Activated naive CD4-positive, alpha-beta T cell (primary cell): ENCODE measurements at places on chromosomes 16 and 17.

DNA sequence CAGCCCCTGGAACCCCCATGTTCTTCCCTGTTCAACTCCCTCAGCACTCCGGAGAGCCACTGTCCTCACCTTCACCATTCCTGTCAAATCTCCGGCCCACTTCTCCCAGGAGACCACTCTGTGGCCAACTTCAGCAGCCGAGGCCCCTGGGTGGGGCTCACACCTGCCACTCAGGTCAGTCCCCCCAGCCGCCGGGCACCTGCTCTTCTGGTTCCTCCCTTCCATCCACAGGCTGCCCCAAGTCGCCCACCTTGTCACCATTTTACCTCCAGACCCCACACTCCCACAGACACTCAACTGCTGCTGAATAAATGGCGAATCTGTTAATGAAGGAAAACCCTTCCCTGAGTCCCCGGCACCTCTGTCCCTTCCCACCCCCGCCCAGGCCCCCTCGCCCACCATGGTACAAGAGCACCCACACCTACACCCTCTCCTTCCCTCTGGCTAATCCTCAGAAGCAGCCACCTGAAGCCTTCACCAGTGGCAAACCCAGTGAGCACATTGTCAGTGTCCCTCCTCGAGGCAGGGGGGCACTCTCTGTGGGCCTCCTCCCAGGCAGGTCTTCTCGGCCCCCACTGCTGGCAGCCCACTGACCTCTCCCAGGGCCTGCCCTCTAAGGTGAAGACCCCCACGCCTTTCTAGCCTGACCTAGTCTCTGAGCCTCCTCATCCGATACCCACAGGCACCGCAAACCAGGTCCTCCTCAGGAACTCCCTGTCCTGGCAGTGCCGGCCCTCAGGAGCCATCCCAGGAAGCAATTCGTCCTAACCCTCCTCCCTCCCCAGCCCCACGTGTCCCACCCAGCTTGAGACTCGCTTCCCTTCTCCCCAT lies 8.2 kb downstream of the CANT1 start:
- DNase-seq: no peak

GRCh38 chr16:77849646-77850258 lies 61.4 kb downstream of the VAT1L start:
- no peak for DNase-seq

GRCh38 chr16:5333991-5334390 lies 236.4 kb upstream of the EEF2KMT start:
- DNase-seq: no peak

DNA sequence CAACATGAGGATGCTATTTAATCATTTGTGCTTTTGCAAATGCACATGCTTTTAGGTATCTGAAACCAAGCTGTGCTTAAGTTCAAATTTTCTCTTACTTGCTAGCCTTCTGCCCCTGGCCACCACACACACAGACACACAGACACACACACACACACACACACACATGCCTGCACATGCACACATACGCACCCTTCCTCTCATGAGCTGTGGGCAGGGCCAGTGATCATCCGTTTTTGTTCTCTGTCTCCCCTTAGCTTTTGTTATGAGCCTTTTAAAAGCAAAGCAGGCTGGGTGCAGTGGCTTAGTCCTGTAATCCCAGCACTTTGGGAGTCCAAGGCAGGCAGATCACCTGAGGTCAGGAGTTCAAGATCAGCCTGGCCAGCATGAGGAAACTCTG lies 34.2 kb downstream of the CD300LF start:
- DNase-seq: no peak

DNA sequence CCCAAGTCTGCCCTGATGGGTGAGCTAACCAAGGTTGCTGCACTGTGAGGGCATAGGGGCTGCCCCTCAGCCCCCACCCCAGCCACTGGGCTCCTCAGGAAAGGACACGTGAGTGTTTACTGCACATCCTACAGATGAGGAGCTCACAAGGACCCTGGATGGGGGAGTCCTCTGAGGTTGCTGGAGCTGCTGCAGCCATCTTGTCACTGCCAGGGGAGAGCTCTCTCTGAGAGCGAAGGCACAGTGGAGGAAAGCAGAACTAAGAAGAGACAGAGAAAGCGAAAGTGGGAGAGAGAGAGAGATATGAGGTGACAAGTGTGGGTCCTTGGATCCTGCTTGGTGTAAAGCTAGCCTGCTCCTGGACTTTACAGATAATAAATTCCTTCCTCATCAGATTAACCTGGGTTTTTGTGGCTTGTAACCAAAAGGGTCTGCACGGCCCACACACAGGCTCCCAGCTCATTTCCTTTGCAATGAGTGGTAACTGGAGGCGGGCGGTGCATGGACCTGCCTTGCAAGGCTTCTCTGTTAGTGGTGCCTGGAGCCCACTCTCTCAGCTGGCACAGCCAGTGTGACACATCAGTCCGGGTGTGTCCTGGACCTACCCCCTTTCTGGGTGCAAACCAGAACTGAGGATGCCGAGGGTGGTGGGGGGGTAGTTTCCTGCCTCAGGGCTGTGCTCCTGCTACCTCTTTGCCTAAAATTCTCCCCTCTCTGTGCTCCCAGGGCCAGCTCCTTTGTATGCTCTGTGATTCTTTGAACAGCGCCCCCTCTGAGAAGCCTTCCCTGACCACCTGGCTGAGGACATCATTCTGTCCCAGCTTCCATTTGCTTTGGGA lies 14.2 kb downstream of the SNX20 start:
- DNase-seq: peak; percentile 45

DNA sequence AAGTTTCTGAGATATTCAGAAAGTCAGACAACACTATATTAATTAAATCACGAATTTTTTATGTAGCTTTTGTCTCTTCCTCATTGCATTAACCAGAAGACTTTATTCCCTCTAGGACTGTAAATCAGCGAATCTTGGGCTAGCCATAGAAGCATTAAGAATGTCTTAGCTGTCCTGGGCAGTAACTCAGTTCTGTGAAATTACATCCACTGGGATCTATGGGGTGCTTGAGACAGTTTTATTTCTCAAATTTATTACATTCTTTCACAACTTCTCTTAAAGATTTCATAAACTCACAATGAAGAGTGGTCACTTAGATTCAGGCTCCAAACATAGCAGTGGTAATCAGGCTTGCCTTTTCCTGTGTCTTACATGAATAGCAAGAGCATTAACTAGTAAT lies 1153.4 kb downstream of the CDH8 start:
- DNase-seq: no peak

GRCh38 chr17:42609182-42609813 lies at the start of the genes RETREG3 and TUBG1:
Gene RETREG3, minus strand, starts transcription at chr17:42609374. Its CDS starts 50 bp downstream, at chr17:42609324.
Gene TUBG1, plus strand, starts transcription at chr17:42609683. Its CDS starts 55 bp downstream, at chr17:42609738.
- DNase-seq: peak; percentile 98

GRCh38 chr17:40552806-40553693 lies 12.2 kb downstream of the CCR7 start:
- no peak for DNase-seq

DNA sequence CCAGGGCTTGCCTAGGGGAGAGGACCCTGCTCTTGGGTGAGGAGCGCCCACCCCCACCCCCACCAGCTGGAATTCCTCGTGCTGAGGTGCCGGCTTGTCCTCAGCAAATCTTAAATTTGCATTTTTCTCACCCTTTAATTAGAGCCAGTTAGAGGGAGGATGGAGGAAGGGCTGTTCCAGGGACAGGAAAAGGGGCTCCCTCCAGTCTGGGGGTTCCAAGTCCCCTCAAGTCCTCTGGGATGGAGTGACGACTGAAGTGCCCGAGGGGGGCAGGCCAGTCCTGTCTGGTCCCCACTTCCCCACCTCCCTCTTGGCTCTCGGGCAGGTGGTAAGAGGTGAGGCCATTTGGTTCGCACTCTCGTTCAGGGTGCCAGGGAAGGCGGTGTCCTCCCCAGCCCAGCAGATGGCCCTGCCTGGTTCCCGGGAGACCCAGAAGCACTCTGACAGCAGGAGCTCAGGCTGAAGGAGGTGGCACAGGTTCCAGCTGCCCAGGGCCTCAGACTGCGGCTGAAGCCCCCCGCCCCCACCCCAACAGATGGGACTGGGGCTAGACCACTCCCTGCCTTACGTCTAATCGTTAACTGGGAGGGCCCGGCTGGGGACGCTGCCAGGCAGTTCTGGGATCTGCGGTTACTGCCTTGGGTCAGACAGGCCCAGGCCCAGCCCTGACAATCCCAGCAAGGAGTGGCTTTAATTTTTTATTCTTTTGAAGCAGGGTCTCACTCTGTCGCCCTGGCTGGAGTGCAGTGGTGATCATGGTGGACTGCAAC lies 2.2 kb downstream of the RAB26 start:
- no peak for DNase-seq

DNA sequence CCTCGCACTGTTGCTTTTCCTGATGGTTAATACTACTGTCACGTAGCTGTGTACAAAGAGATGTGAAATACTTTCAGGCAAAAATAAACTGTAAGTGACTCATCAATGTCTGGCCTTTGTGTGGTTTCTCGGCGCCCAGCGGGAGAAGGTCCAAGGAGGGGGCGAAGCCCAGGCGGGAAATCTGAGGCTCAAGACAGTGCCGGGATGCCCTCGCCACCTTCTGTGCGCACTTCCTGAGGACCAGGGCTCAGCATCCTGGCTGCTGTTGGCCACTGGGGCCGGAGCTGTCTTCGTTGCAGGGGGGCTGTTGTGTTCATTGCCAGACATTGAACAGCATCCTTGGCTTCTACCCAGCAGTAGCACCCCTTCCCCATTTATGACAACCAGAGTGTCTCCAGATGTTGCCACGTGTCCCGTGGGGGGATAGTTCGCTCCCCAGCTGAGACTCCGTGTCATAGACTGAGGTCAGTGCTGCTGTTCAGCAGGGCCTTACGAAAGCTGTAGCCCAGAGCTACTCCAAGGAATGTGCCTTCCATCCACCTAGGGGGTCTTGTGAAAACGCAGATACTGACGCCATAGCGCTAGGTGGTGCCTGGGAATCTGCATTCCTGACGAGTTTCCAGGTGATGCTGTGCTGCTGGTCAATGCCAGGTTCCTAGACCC lies 67.3 kb upstream of the PLCG2 start:
- no peak for DNase-seq

DNA sequence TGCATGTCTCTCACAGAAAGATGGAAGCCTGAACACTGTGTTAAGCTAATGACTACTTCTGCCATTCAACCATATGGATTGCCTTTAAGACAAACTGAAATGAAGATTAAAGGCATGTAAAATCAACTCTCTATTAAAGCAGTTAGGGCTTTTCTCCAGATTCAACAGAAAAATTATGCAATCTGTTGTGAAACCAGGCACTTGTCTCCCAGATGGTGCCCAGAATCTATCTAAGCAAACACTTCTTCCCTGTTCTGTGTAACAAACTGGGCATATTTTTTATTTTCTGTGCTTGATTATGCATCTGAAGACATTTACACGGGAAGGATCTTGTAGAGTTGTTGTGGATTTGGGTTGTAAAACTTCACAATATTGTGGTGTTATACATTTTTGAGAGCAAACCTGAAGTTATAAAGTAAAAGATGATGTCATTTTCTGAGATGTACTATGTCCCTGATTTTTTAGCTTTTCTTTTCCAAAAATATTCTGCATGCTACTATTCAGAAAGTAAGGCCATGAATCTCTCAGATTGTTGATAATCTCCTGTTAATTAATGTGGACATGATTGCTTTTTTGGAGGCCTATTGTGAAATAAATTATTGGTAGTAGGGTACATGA lies 1550.3 kb downstream of the CDH8 start:
- DNase-seq: no peak

DNA sequence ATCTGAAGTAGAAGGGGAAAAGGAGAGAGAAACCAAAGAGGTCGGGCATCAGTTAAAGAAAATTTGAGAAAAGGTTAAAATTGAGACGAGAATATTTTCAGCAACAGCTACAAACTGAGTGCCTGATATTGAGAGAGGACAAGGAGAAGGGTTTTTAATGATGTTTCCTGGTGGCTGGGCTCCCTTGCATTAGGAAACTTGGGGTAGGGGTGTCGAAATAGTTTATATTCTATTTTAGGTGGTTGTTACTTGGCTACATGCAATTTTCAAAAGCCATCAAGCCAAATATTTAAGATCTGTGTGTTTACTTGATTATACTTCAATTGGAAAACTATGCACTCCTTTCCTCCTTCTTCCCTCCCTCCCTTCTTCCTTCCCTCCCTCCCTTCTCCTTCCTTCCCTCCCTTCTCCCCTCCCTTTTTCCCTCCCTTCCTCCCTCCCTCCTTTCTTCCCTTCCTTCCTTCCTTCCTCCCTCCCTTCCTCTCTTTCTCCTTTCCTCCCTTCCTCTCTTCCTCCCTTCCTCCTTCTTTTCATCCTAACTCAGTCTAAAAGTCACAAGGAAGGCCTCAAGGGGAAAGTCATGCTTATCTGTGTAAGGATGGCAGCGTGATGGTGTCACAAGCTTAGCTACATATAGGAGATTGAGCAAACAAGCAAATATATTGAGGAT lies 1.8 kb upstream of the APOH start:
- DNase-seq: no peak

- no peak for DNase-seq
Measured at GRCh38 chr17:79797492-79798298, 818 bp upstream of the CBX8 start.

GRCh38 chr17:14225254-14225980 lies 11.2 kb downstream of the CDRT15 start:
- no peak for DNase-seq

DNA sequence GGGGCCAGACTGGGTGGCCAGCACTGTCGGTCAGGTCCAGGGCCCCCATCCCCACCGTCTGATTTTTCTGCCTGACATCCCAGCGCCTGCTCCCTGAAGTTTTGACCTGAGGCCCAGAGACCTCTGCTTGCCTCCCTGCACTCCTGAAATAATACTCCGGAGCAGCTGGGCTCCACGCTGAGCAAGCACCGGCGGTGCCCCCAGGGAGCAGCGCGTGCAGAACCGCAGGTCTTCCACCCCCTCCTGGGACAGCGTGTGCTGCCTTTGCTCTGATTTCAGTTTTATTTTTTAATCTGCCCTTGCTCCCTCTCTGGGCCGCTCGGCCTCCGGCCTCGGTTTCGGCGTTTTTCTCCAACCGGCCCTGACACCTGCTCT lies 132.4 kb upstream of the GSE1 start:
- no peak for DNase-seq

GRCh38 chr17:56629531-56630075 lies 36.1 kb downstream of the NOG start:
- no peak for DNase-seq

DNA sequence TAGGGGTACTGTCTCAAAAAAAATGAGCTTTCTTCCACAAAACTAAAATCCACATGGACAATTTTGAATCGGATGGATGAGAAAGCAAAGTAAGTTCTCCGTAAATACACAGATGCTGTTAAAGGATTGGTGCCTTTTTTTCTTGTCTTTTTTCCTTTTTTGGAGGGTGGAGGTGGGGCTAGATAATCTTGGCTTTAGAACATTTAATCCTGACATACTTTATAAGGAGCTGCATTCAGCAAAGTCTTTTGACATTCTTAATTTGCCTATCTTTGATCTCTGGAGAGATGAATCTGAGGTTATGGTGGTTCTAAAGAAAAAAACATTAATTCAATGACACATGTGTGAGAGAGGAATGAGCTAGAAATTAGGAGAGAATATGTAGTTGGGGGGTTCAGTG lies 312.3 kb upstream of the KCNJ16 start:
- no peak for DNase-seq

- no peak for DNase-seq
Measured at GRCh38 chr16:46807336-46807735, 23.6 kb downstream of the C16orf87 start.
